ENCODE measurements at places on chromosomes 6 and 20.

- DNase-seq, result no peak
Observed at GRCh38 chr6:35357677-35358076, 15.3 kb downstream of the PPARD start.

DNA sequence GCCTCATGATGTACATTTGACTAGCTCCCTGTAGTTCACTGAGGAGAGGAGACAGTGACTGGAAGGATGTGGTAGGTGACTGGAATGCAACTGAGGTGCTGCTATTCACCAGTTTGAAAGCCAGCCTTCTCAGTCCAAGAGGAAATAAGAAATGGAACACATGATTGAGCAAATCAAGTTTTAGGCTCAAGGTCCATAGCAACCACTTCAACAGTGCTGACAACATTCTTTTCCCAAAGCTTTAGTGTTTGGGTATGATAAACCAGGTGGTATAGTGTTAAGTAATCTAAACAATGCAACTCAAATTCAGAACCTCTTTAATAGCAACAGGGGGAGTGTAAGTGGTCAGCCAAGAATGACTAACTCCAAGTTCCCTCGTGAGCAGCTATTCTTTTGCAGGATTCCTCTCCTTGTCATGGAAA, 9.2 kb downstream of the ZHX3 start:
- no peak for DNase-seq

DNA sequence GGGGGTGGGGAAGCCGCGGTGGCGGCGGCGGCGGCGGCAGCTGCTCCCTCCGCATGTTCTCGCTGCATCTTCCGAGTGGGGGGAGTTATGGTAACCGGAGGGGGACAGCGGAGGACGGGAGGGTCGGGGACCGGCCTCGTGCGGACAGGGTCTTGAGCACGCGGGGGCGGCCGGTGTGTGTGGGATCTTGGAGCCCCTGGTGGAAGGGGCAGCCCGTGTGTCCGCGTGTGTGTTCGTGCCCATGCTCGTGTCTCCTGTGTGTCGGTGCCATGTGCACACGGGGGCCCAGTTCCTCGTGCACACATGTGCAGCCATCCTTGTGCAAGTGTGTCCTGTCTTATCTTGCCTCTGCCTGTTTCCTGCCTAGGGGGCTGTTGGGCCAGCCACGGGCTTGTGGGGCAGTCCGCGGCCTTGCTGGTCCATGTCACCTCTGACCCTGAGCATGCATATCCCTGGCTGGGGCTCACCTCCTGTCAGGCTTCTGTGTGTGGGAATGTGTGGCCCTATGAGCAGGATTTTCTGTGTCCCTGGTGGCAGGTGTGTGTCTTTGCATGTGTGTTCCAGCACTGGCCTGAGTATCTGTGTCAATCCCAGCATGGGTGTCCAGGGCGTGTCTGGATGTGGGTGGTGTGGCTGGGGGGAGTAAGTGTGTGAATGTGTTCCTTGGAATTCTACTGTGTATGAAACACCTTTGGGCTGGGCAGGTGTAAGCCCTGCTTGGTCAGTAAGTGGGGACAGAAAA, 8.5 kb downstream of the SYNGAP1 start:
- no peak for DNase-seq

DNA sequence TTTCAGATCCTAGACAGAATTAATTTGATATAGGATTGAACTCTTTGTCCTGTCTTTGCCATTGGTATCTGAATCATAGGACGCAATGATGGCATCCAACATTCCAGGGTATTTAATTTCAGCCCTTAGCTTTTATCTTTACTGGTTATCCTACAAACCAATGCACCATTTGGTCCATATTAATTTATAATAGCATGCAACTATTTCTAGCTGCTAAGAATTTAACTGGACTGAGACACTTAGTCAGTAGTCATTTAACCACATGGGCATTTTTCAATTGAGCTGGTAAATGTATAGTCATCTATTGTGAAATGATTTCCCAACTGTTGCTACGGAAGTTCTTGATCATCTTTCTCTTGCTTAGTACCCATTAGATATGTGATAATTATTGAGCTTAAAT, 141.1 kb downstream of the CD164 start:
- no peak for DNase-seq

DNA sequence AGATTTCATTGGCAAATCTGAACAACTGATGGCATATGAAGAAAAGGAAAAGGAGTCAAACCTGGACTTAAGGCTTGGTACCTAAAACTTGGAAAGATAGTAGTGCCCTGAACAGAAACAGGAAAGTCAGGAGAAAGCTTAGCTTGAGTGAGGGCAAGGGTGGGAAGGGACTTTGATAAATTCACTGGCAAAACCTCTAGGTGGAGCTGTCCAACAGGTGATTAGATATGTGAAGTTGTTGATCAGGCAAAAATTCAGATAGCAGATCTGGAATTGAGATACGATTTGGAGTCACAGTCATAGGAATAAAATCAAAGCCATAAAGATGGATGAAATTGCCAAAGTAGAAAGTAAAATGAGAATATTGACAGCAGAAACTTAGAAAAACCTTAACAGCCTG, 16.1 kb upstream of the ZNF292 start:
- DNase-seq, result no peak

DNA sequence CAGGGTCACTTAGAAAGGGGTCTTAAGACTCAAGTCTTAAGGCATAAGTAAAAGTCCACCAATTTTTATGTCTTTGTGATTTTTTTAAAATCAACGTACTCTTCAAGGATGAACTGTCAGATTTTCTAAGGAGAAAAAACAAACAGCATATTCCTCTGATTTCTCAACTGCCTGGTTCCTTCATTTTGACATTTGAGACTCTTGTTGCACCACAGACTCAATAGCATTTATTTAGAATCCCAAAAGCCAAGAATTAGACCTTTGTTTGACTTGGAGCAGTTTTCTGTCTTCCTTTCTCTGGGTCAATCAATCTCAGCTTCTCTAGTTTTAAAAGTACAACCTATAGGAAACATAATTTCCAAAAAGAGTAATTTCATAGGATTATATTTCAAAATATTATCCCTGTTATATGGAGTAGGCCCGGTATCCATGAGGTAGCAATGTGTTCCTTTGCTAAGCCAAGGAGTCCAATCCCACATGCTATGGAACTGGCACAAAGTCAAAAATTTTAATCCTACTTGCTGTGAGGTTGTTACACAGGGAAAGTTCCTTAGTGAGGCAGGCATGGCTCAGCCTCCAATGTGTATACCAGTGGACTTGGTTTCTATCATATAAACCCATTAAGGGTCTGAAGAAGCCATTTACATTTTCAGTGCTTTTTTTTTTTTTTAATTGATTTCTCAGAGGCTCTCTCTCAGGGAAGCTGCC, 405.7 kb downstream of the KIF16B start:
- no peak for DNase-seq

GRCh38 chr6:121210943-121211342, 123.3 kb downstream of the TBC1D32 start:
- DNase-seq, result no peak

GRCh38 chr6:52373151-52373690, 11.3 kb downstream of the PAQR8 start:
- DNase-seq, result no peak

DNA sequence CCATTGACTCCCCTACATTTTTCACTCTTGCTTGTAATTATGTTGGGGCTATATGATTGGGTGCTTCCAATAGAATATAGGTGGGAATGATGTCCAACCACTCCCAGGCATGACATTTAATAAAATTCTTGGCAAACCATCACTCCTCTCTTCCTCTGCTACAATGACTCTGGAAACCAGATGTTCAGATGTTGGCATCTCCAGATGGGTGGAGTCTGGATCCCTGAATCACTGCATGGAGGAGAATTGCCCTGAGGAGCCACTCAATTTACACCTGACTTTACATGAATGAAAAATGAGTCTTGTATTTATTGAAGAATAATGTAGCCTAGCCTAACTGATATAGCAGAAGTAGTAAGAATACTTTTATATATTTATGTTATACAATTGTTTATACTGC, 306.7 kb upstream of the SUPT3H start:
- DNase-seq, result no peak

DNA sequence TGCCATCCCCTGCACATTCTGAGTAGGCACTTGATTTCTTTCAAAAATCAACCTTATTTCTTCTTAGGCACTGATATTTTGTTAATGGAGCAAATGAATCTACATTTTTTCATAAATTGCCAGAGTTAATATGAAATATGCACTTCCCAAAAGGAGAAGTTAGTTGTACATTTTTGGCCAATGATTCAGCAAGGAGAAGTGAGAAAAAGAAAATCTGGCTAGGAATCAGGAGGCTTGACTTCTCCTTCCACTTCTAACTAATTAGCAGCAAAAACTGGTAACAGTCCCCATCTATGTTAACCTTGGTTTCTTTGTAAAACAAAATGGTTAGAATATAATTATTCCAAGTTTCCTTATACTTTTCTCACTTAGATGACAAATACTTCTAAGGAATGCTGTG, 7.0 kb upstream of the DSE start:
- DNase-seq, result no peak

GRCh38 chr6:164692772-164693510, 616.5 kb downstream of the C6orf118 start:
- DNase-seq, result no peak

- DNase-seq, result no peak
Observed at GRCh38 chr6:135458051-135458450, 39.5 kb downstream of the AHI1 start.

- no peak for DNase-seq
Observed at GRCh38 chr6:151702851-151703658, 104.4 kb upstream of the ESR1 start.

- no peak for DNase-seq
Observed at GRCh38 chr6:110255211-110255750, 75.1 kb downstream of the CDC40 start.

DNA sequence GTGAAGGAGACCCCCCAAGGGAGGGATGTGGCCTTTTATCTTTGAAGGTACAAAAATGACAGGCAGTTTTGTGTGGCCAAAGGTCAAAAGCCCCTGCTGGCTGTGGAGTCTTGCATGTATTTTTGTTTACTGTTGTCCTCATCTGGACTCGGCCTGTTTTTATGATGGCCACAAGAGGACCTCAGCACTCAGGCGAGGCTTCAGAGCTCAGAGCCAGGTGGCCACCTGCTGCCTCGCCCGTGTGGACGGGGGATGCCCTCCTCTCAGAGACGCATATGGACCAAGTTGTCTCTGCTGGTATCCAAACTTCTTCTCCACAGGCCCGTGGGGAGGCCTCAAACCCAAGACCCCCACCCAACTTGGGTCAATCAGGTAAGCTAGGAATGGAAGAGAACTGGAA, 118.2 kb downstream of the DACT2 start:
- no peak for DNase-seq

DNA sequence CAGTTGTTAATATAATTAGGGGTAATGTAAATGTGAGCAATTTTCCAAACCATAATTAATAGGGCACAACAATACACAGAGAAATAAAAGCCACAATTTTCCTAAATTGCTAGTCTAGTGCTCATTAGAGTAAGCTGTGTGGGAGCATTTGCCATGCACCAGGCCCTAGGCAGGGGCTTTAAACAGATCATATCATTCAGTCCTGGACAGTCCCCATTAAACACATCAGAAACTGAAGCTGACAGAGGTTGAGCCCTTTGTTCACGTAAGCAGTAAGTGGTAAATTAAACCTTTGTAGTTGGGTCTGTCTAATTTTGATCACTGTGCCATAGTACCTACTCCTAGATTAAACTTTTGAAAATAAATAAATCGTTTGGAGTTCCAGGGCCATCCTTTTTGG, 931.1 kb downstream of the C6orf118 start:
- DNase-seq, result no peak

DNA sequence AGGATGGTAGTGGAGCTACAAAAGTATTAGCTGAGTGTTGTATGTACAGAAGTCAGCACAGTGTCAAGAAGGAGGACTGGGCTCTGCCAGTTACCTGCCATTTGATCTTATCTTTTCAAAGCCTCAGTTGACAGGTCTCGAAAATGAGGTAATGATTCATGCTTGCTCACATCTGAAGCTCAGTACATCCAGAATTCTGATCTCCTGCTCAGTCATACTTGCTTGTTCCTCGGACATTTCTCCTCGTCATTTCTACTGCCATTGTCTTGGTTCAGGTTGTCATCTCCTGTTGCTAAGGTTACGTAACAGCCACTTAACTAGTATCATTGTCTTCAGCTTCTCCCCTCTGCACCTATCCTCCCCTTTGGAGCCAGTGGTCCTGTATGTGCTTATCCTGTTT, 89.5 kb downstream of the SLX4IP start:
- no peak for DNase-seq

DNA sequence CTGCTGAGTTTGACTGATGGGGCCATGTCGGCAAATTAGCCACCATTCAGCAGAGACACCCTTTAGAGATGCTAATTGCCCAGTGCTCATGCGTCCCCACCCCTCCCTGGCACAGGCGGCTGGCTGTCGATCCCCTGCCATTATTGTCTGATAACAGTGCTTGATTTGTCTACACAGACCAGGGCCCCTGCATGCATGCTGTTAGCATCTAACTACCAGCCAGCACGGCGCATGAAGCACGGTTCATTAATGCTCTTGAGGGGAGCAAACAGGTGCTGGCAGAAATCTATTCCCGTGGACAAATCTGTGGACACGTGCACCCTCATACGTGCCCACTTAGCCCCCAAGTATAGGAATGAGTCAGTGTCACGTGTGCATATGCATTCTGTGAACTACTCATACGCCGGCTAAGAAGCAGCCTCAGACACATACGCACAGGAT, 32.2 kb downstream of the KCNB1 start:
- no peak for DNase-seq

DNA sequence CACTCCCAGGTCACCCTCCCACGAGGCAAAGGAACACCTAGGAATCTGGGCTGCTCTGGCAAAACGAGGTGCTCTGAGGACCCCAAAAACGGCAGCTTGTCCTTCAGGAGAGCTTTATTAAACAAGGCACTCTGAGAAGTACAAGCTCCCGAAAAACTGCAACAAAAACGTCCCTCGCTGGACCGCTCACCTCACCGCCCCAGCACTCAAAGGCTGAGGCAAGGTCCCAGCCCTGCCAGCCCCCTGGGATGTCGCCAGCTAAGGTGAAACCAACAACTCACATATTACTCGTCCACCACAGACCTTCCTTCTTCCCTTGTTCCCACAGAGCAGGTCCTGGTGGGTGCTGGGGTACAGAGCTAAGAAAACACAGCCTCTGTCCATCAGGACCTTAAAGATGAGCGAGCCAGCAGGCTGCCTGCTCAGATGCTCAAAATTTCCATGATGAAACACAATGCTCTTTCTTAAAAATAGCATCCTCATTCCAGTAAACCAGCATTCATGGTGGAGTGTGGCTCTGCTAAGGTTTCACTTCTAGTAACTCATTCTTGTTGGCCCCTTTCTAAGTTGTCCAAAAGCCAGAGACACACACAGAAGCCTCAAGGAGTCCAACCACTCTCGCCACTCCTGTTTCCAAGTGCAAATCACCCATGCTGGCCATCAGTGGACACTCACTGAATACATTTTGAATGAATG, 35.9 kb downstream of the ATP9A start:
- DNase-seq, result no peak

GRCh38 chr6:23688650-23689049, 437.4 kb upstream of the NRSN1 start:
- DNase-seq, result no peak

DNA sequence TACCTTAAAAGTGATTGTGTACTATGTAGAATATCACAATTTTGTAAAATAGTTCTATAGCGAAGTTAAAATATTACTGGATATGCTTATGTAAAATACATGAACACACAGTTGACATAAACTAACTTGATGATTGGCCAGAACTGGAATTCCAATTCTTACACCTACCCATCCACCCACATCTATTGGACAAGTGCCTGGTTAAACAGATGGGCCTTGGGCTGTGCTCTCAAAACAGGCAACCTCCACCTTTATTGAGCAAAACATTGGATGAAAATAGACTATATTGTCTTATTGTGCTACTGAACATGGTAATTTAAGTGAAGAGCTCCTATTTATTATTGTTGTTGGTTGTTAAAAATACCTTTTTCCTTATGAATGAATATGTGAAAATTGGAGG, 154.0 kb upstream of the FLRT3 start:
- DNase-seq, result no peak

GRCh38 chr6:35427851-35428321, 24.3 kb upstream of the FANCE start:
- DNase-seq, result no peak
